ENCODE measurements at places on chromosomes 16 and 17.

DNA sequence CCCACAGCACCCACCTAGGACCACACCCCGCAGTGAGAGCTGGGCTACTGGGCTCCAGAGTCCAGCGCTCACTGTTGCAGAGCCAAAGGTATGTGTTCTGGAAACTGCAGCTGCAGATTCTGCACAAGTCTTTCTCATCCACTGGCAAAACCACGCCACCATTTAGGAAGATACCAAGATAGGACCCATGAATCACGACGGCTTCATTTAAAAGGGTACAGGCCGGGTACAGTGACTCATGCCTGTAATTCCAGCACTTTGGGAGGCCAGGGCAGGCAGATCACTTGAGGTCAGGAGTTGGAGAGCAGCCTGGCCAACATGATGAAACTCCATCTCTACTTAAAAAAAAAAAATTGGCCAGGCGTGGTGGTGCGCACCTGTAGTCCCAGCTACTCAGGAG is 18.8 kb downstream of the FOXF1 start:
- DNase-seq = no peak

DNA sequence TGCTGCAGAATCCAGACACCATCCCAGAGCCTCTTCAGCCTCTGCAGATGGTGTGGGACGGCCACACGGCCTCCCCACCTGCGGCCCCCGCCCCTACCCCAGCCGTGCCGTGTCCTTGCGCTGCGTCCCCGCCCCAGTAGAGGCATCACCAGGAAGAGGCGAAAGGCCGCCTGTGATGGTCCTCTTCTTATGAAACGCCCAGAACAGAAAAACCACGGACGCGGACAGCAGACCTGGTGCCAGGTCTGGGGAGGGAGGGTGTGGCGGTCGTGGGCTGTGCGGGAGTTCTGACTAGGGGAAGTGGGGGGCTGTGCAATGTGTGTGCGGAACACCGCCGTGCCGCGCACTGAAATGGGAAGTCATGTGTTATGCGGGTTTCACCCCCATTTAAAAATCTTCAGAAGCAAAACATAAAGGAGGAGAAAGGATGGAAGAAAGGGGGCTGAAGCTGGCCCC is 25.5 kb downstream of the ACSF3 start:
- no peak for DNase-seq

GRCh38 chr17:7573324-7574080 is 5.9 kb upstream of the CD68 start:
- peak; percentile 92 for DNase-seq

DNA sequence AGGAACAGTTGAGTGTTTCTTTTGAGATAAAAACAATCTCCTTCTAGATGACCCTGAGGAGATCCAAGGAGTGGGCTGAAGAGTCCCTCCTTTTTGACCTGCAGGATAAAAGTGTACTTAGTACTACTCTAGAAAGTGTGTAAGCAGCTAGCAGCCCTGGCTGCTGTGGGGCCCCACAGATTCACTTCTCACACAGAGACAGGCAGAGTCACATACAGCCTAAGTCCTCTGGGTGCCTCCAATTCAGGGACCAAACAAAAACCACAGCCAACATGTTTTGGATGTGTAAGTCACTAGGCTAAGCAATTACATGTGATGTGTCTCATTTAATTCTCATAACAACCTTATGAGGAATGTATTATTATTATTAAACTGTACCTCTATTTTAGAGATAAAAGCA is 97.1 kb downstream of the TMEM100 start:
- peak; percentile 22 for DNase-seq

DNA sequence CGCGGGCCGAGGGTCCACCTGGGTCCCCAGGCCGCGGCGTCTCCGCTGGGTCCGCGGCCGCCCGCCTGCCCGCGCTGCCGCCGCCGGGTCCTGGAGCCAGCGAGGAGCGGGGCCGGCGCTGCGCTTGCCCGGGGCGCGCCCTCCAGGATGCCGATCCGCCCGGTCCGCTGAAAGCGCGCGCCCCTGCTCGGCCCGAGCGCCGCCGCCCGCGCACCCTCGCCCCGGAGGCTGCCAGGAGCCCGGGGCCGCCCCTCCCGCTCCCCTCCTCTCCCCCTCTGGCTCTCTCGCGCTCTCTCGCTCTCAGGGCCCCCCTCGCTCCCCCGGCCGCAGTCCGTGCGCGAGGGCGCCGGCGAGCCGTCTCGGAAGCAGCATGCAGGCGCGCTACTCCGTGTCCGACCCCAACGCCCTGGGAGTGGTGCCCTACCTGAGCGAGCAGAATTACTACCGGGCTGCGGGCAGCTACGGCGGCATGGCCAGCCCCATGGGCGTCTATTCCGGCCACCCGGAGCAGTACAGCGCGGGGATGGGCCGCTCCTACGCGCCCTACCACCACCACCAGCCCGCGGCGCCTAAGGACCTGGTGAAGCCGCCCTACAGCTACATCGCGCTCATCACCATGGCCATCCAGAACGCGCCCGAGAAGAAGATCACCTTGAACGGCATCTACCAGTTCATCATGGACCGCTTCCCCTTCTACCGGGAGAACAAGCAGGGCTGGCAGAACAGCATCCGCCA is 504 bp downstream of the FOXC2 start:
- no peak for DNase-seq

- no peak for DNase-seq
Measured at GRCh38 chr17:10063730-10064241, 134.6 kb downstream of the GAS7 start.

DNA sequence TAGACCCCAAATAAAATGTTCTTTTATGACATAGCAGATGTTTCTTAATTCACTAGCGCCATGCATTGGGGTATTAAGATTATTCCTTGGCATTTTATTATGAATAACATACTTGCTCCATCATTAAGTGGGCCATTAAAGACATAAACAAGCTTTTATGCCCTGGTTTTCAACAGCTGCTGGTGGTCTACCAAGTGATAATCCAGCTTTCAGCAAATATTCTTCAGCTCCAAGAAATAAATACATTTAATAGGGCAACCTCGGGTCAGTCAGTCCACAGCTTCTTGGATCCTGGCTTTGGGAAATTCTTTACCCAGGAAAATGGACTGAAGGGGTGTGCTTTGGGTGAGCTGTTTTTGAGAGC is 217.3 kb upstream of the IRX3 start:
- DNase-seq = no peak

DNA sequence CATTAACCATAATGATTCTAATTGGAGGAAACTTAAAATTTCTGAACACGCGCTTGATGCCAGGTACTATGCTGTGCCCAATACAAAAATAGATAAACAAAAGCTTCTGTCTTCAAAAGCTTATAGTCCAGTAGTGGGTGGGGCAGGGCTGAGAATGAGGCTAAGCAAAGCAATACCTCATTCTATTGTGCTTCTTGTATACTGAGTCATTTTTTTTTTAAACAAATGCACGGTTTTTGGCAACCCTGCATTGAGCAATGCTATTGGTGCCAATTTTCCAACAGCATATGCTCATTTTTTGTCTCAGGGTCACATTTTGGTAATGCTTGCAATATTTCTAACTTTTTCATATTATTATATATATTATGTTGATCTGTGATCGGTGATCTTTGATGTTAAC is 34.7 kb upstream of the HNF1B start:
- no peak for DNase-seq

DNA sequence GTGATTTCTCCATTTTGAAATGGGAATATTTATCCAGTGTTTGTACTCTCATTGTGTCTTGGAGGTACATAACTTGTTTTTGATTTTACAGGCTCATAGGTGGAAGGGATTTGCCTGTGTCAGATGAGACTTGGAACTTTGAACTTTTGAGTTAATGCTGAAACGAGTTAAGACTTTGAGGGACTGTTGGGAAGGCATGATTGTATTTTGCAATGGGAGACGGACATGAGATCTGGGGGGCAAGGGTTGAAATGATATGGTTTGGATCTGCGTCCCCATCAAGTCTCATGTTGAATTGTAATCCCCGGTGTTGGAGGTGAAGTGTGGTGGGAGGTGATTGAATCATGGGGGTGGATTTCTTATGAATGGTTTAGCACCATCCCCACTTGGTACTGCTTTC is 21.8 kb downstream of the PRDM7 start:
- DNase-seq = no peak

DNA sequence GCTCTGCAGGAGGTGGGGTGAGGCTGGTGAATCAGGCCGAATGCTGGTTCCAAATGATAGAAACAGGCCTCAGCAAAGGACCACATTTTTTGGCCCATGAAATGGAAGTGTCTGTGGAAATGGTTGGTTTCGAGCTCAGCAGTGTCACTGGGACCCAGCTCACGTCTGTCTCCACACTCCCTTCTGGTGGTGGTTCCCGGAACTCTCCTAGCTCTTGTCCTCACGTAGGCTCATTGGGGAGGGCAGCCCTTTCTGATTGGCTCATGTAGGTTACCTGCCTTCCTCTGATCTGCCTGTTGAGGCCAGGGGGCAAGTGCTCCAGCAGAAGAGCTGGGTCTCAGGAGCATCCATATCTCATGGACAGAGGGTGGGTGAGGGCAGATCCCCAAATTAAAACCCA is 4.0 kb downstream of the ALG1 start:
- no peak for DNase-seq

GRCh38 chr17:59139939-59140338 is 15.0 kb downstream of the SKA2 start:
- DNase-seq = no peak

DNA sequence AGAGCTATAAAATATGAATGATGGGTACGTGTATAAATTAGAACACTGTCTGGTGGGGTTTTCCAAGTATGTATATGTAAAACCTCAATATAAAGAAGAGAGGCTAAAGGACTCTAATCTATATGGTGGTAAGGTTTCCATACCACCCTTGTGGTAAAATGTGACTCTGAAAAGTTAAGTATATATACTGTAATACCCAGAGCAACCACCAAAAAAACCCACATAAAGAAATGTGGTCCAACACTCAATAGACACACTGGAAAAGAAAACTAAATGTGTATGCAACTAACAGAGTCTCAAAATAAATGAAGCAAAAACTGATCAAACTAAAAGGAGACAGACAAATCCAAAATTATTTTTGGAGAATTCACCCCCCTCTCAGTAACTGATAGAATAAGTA is 72.2 kb downstream of the XPO6 start:
- no peak for DNase-seq

- no peak for DNase-seq
Measured at GRCh38 chr17:69853541-69854224, 221.3 kb upstream of the KCNJ16 start.

DNA sequence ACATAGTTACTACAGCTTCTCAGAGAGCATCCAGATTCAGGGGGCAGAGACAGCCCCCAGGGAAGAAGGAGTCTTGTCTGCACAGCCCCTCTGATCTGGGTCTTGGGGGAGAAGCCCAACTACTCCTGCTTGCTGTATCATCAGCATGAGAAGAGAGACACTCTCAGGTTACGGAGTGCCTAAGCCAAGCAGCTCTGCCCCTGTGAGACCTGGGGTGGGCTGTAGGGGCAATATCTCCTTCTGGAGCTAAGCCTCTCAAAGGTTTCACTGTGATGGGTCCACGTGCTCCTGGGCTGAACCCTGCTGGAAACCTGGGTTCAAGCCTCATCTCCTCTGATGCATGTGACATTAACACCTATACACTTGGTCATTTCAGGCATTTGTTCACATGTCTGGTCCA is 123.2 kb downstream of the CPPED1 start:
- no peak for DNase-seq

- DNase-seq = no peak
Measured at GRCh38 chr17:81389585-81389984, 5.7 kb upstream of the BAHCC1 start.

- DNase-seq = no peak
Measured at GRCh38 chr16:89316701-89317100, 99.2 kb downstream of the ZNF778 start.

DNA sequence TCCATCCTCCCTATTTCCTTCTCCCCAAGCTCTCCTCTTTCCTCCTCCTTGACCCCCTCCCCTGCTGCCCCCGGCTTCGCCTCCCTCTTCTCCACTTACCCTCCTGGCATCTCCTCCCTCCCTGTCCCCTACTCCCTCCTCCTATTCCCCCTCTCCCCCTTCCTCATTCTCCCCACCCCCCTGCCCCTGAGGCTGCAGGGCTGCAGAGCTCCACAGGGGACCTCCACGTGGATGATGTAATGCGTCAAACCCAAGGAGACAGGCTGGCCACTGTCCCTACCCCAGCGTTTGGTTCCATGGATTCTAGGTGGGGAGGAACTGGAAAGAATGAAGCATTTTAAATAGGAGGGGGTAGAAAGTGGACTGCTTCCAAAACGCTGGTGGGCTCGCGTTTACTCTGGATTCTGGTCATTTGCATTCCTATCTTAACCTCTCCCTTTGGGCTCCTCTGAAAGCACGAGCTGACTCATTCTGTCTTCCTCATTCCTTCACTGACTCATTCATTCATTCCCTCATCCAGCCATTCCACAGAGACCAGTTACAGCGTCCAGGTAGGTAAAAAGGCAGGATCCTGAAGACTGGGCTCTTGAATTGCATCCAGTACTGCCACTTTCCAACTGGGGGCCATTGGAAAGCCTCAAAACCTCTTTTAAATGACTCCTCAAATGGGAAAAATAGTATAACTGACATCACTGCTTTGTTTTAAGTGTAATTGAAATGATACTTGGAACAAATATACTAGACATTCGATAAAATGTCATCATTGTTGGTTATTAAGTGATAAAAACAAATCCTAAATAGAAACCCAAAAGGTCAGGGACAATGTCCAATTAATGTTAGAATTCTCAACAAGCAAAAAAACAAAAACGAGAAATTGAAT is 943 bp upstream of the COTL1 start:
- DNase-seq = no peak

GRCh38 chr17:83201206-83202001 is 122.0 kb downstream of the METRNL start:
- peak; percentile 3 for DNase-seq

DNA sequence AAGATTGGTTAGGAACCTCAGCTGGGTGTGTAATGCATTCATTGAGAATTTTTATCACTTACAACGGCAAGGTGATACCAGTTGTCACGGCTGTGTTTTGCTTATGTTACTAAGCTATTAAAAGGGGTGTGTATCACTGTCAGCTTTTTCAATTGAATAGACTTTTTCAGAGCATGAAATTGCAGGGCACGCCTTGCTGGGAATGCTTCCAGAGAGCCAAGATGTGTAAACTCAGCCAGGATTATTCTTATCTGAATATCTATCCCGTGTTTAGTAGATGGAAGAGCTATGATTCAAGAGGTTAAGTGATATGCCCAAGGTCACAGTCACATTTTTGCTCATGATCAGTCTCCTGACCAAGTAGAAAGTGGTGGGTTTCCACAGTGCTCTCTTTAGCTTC is 6.6 kb upstream of the TEKT3 start:
- DNase-seq = no peak

DNA sequence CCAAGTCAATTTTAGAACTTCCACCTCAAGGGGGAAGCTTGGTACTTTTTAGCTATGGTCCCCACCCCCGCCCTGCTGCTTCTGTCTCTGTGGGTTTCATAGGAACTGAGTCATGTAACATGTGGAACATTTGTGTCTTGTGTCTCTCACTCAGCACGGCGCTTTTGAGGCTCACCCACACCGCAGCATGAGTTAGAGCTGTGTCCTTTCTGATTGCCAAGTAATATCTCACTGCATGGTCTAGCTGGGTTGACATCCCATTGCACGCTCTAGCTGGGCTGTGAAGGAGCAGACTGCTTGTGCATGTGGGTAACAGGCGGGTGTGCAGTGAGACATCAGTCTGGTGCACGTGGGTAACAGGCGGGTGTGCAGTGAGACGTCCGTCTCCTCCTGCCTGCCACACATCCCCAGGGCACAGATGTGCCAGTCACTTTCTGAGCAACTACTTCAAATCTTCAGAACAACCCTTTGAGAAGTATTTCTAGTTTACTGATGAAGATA is 26.4 kb upstream of the SLC7A5 start:
- peak; percentile 92 for DNase-seq
